Cardiac septum (tissue), 1 donor: ENCODE measurements at places on chromosomes 2 and 18. TPM values are rescaled to one million over a fixed set of nuclear protein-coding genes. Genes with fewer than 3 reads are reported as not detected.

TANC1 gene
- total RNA-seq = 55.6 TPM

DNA sequence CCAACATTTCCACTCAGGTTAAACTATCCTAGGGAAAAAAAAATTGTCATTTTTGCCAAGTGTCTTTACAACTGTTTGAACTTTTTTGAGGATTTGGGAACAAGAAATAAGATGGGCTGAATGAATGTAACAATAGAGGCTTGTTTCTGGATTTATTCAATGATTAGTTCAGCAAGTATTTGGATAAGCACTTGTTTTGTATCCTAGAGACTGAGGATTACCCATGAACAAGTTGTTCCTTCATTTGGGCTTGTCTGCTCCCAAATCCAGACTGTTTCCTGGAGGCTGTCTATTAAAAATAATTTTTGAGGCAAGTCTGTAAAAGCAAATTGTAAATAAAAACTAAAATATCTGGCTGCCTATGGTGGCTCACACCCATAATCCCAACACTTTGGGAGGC lies 62.0 kb upstream of the CSRNP3 start:
- DNase-seq = no peak

- DNase-seq = no peak
These were observed 69.7 kb downstream of the LYPD6 start for GRCh38 chr2:149399934-149400615.

DNA sequence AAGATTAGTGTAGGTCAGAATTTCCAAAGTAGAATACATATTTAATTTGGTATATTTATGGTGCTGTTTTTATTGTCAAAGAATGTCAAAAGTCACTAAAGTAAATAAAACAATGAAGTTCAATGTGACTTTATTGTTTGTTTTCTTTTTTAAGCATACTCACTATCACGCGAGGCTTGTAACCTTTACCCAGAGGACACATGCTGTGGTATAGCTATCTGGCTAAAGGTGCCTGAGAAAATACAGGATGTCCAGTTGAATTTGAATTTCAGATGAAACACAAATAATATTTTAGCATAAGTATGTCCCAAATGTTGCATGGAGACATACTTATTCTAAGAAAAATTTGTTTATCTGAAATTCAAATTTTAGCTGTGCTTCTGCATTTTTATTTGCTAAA lies 103.3 kb upstream of the KLF7 start:
- no peak for DNase-seq

DNA sequence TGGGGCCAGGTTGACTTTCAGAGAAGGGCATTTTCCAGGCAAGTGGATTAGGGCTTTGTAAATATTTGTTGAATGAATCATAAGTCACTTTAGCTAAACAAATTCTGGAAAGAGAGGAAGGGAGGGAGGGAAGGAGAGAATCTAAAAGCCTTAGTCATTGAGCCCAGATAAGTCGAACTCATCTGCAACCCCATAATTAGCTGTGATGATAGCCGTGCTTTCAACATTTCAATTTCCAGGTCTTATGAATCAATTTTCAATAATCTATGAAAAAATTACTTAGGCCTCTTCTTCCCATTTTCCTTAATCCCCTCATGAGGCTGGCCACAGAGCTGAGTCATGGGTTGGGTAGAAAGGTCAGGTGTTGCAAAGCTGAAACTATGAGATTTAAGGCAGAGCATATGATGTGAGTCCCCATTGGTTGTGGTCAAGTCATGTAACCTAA lies 111.9 kb upstream of the MAPRE2 start:
- no peak for DNase-seq

- DNase-seq = peak; percentile 83
These were observed 36.2 kb downstream of the WIPF1 start for GRCh38 chr2:174561283-174561971.

LGALSL gene
- total RNA-seq = 13.1 TPM

EFR3B gene
- total RNA-seq = 8.9 TPM

GRCh38 chr2:39264733-39265132 lies 21.0 kb upstream of the CDKL4 start:
- no peak for DNase-seq

- DNase-seq = no peak
These were observed 153.0 kb upstream of the CAPN13 start for GRCh38 chr2:30960213-30960612.

GRCh38 chr2:101987832-101988231 lies 3.9 kb upstream of the IL1R2 start:
- no peak for DNase-seq

DNA sequence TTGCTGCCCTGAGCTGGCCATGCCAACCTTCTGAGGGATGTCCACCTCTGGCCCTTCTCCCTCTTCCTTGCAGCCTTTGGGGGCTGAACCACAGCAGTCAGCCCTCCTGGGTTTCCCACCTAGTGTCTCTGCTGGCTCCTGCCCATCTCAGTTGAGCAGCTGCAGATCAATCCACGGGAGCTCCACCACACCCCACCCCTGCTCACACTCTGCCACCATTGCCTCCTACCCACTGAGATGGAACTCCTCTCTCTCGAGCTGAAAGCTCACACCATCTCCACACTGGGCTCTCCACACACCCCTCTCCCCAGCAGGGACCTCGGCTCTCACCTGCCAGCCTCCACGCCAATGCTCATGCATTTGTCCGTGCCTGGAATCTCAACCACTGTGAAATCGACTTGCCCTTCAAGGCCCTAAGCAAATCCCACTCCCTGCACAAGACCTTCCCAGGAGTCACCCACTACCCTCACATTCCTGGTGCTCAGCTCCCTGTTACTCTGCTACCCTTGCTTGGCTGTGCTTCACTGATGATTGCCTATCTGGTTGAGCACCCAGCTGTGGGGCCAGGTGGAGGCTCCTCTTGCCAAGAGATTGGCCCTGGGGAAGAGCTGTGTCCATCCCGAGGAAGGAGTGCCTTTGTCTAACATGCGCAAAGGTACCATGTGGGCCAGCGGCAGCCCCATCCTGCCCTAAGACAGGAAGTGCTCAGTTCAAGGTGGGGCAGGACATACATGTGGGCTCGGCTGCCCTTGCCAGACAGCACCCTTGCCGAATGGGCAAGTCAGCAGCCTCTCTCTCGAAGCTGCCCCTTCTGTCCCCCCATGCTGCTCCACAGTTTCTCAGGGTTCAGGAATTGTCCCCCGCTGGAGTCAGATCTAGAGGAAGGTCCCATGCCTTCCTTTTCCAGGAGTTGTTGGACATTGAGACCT lies 208.7 kb downstream of the CYP26B1 start:
- peak; percentile 71 for DNase-seq

TMEM18 gene
- total RNA-seq = 8.8 TPM

- DNase-seq = no peak
These were observed 273.2 kb upstream of the RGPD4 start for GRCh38 chr2:107553539-107553938.

- no peak for DNase-seq
These were observed 88.6 kb upstream of the ID2 start for GRCh38 chr2:8593243-8593642.

GRCh38 chr2:10332402-10333246 lies 29.9 kb downstream of the HPCAL1 start:
- DNase-seq = no peak

GRCh38 chr2:120818441-120818920 lies 82.8 kb downstream of the GLI2 start:
- DNase-seq = no peak

DUSP19 gene
- 8.6 TPM for total RNA-seq

- DNase-seq = peak; percentile 83
These were observed 123.5 kb upstream of the LGALSL start for GRCh38 chr2:64330281-64331113.

KDSR gene
- 54.3 TPM for total RNA-seq

- DNase-seq = no peak
These were observed 2.1 kb upstream of the RGPD4 start for GRCh38 chr2:107824451-107825205.

TMEM127 gene
- total RNA-seq = 92.7 TPM

GRCh38 chr2:66080127-66080526 lies 354.8 kb upstream of the MEIS1 start:
- no peak for DNase-seq

DNA sequence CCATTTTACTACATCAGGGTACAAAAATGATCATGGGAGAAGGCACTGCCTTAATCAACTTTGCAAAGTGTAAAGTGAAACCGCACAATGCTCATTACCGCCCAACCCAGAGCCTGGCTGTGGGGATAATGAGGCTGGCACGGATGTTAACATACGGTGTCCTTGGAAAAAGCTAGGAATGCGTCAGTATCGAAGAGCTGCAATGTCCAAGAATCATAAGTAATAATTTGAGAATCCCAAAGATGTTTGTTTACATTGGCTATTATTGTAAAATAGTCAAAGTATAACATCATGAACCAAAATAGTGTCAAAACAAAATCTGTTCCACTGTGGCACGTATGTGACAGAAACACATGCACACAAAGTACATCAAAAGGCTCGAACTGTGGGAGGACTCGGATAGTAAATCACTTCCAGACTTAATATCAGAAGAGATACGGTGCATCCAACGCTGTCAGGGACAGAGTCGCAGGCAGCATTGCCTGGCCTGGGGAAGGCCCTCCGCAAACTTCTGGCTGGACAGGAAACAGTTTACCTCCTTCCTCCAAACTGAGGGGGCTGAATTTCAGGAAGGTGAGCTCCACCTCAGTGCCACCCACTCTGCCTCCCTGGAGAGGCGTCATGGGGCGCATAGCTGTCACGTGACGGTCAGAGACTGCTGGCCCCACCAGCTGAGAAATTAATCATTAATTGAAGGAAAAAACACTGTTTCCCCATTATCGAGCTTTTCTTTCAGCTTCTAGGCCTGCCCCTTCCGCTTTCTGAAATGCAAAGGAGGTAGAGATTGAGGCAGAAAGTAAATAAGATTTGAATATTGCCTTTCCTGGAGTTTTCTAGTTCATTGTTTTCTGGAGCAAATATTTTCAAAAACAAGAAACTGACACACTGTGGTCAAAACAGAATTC lies 1.8 kb upstream of the ID2 start:
- DNase-seq = peak; percentile 84

EIF5B gene
- 105 TPM for total RNA-seq
